ENCODE measurements at places on chromosomes 5 and 9. TPM values are rescaled to one million over a fixed set of nuclear protein-coding genes. Genes with fewer than 3 reads are reported as not detected.

Gene CCDC187
- total RNA-seq: not detected

Gene CREBRF
- total RNA-seq: 17.2 TPM

Gene NIM1K
- total RNA-seq: under 0.01 TPM

Gene GRIA1
- under 0.01 TPM for total RNA-seq

Gene TESK1
- total RNA-seq: 22.7 TPM

Gene GFI1B
- not detected for total RNA-seq

Gene HCN1
- not detected for total RNA-seq

Gene CCIN
- not detected for total RNA-seq

Gene IFNB1
- not detected for total RNA-seq

Gene CNTNAP3
- 23.7 TPM for total RNA-seq

Gene LMX1B
- 14.0 TPM for total RNA-seq
